Renal cortex interstitium (tissue), 15 donors: ENCODE measurements at places on chromosomes 1 and 21.

GRCh38 chr1:228420968-228421826, 4.5 kb upstream of the TRIM17 start:
- DNase-seq, result no peak

DNA sequence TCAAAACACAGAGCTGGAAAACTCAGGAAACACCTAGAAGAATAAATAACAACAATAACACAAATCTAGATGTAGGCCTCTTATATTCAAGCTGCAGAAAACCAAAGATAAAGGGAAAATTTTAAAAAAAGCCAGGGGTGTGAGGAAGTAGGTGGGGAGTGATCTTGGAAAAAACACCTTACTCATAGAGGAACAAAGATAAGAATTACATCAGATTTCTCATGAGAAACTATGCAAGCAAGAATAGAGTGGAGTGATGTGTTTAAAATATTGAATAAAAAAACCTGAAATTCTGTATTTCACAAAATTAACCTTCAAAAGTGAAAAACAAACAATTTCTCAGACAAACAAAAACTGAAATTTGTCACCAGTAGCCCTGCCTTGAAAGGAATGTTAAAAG, 265.5 kb upstream of the RGS18 start:
- no peak for DNase-seq

- DNase-seq, result no peak
Observed at GRCh38 chr1:113949007-113949406, 19.9 kb downstream of the HIPK1 start.

- DNase-seq, result no peak
Observed at GRCh38 chr1:167420510-167420909, 97.8 kb downstream of the CD247 start.

DNA sequence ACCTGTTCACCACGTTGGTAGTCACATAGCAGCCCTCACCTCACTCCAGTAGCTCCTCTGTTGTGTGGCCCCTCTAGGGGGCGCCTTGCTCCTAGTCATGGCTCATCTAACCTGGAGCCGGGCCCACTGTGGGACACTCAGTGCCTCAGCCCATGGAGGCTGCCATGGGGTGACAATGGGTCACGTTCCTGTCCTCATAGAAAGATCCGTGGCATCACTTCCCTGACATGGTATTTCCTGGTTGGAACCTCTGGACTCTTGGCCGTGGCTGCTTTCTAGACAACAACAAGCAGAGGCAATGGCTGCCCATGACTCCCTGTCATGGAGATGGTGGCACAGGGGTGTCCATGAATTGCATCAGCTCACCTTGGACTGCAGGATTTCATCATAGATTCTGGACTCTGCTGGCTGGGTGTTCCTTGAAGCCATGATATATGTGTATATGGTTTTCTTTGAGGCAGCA, 27.5 kb upstream of the SLAMF6 start:
- no peak for DNase-seq

GRCh38 chr1:119895102-119895501, 1.2 kb downstream of the ADAM30 start:
- no peak for DNase-seq

DNA sequence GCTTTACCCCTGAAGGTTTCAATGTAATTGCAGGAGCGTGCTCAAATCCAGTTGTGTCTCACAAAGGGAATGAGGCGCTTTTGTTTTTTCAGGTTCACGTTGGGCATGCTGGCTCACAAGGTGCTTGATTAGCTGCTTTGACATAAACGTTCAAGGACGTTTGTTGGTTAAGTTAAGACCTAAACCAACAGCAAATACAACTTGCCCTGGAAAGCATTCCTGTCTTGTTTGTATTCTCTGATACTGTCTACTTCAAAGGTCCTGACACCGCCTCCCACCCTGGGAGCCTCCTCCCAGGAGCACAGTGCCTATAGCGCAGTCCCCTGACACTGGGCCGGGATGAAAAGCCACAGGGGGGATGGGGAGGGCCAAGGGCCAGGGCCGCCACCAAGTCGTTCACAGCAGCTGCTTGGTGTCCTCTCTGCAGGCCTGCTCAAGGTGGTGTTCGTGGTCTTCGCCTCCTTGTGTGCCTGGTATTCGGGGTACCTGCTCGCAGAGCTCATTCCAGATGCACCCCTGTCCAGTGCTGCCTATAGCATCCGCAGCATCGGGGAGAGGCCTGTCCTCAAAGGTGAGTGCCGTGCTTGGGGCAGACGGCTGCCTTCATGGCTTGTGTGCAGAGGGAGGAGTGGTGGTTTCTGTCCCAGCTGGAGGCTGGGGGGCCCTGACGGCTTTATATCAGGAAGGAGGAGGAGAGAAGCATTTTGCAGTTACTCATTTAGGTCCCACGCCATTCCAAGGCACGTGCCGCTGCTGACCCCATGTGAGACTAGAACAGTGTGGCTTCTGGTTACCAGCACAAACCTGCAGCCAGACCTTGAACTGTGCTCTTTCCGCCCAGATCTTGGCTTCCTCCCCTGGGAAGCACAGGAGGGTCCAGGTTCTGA, 6.1 kb downstream of the FAM3B start:
- no peak for DNase-seq

- DNase-seq, result no peak
Observed at GRCh38 chr1:15696956-15697521, 12.9 kb downstream of the PLEKHM2 start.

DNA sequence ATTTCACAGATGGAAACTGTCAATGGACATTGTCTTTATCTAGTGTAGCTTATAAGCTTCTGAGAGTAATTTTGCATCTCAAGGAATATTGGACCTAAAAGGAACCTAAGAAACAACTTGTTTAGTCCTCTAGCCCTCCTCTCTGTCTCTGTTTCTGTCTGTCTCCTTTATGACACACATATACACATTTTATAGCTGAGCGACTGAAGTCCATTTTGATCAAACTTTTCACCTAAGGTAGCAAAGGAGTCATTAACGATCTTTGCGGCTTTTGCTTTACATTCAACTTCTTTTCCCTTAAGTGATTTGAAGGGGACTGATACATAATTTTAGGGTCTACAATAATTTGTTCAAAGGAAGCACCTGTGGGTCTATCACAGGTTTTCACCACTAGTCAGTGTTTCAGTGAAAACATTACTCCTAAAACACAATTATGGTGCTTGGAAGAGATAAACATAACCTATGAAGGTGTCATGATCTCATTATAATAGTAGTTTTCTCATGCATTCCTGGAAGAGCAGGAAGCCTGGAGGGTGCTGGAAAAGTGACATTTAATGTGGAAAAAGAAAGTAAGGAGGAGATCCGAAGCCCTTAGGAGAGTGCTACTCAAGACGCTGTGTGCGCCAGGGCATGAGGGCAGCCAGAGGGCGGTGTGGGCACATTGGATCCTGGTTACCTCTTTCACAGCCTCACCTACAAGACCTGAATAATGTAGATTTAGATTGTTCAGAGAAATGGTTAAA, 248.6 kb downstream of the DNM3 start:
- peak; percentile 50 for DNase-seq

GRCh38 chr21:24727803-24728440, 879.4 kb downstream of the MRPL39 start:
- peak; percentile 21 for DNase-seq

- no peak for DNase-seq
Observed at GRCh38 chr1:40692429-40692895, 958 bp downstream of the NFYC start.

- no peak for DNase-seq
Observed at GRCh38 chr1:36463463-36463802, 751 bp downstream of the MRPS15 start.

- DNase-seq, result no peak
Observed at GRCh38 chr1:110440877-110441276, 10.1 kb upstream of the PROK1 start.

- DNase-seq, result no peak
Observed at GRCh38 chr1:198153103-198153502, 3.7 kb upstream of the NEK7 start.

DNA sequence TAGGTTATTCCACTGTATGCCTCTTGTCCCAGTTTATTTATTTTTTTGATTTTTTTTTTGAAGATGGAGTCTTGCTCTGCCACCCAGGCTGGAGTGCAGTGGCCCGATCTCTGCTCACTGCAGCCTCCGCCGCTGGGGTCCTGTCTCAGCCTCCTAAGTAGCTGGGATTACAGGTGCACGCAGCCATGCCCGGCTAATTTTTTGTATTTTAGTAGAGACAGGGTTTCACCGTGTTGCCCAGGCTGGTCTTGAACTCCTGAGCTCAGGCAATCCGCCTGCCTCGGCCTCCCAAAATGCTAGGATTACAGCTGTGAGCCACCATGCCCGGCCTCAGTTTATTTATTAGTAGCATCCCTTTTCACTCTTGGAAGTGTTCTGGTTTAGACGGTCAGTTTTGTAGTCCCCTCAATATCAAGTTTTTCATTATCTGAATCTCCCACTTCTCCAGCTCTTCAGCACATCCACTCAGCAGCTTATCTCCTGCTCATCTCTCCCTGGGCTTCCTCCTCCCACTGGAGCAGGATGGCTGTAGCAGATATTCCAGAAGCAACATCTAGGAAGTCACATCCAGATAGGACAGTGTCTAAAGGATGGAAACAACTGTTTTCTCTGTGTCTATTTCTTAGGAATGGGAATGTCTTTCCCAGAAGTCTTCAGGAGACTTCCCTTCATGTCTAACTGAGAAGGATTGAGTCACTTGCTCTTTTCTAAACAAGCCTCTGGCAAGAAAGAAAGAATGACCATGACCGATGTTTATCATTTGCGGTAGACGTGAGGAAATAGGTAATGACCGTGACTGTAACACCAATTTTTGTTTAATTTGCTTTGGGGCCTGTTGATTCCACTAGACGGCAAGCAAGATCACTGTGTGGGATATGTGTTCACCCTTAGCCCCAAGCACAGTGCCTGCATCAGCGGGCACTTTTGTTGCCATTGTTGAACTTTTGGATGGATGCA, 14.4 kb downstream of the CCDC190 start:
- DNase-seq, result no peak

- DNase-seq, result no peak
Observed at GRCh38 chr1:13864760-13865159, 164.8 kb downstream of the PRDM2 start.

GRCh38 chr1:223035724-223036478, 107.1 kb downstream of the TLR5 start:
- peak; percentile 43 for DNase-seq
